ENCODE measurements at places on chromosomes 3 and 15. TPM values are rescaled to one million over a fixed set of nuclear protein-coding genes. Genes with fewer than 3 reads are reported as not detected.

- no peaks in the 10 kb centered on the region for H3K27me3 ChIP-seq
- no peak overlapping the region for H3K4me3 ChIP-seq
- no peak overlapping the region for H3K27ac ChIP-seq
- no peak for DNase-seq
Observed at GRCh38 chr3:189229196-189229828, 57.5 kb downstream of the TPRG1 start.

DNA sequence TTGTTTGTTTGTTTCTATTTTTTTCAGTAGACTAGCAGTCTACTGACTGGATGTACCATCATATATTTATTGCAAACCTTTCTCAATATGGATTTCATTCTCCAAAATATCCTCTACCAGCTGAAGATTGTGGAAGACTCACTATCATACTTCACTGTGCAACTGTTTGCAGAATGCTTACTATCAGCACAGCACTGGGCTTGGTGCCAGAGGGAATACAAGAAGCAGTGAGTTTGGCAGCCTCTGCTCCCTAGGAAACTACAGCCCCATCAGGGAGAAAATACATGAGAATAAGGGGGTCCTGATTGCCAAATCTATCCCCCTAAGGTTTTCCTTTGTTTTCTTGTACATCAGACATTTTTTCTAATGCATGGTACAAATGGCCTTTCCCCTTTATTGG is 27.5 kb downstream of the AQP9 start:
- no peaks in the 10 kb centered on the region for H3K36me3 ChIP-seq
- no peak overlapping the region for H3K4me3 ChIP-seq
- no peak overlapping the region for H3K27ac ChIP-seq
- DNase-seq: no peak
- peaks cover 27% of the 10 kb centered on the region for H3K4me1 ChIP-seq

Gene FOXL2
- 21.4 TPM for total RNA-seq

Gene DCP1A
- total RNA-seq: 15.6 TPM

Measured in K562 (cell line).